ENCODE measurements at places on chromosomes 11 and 22.

DNA sequence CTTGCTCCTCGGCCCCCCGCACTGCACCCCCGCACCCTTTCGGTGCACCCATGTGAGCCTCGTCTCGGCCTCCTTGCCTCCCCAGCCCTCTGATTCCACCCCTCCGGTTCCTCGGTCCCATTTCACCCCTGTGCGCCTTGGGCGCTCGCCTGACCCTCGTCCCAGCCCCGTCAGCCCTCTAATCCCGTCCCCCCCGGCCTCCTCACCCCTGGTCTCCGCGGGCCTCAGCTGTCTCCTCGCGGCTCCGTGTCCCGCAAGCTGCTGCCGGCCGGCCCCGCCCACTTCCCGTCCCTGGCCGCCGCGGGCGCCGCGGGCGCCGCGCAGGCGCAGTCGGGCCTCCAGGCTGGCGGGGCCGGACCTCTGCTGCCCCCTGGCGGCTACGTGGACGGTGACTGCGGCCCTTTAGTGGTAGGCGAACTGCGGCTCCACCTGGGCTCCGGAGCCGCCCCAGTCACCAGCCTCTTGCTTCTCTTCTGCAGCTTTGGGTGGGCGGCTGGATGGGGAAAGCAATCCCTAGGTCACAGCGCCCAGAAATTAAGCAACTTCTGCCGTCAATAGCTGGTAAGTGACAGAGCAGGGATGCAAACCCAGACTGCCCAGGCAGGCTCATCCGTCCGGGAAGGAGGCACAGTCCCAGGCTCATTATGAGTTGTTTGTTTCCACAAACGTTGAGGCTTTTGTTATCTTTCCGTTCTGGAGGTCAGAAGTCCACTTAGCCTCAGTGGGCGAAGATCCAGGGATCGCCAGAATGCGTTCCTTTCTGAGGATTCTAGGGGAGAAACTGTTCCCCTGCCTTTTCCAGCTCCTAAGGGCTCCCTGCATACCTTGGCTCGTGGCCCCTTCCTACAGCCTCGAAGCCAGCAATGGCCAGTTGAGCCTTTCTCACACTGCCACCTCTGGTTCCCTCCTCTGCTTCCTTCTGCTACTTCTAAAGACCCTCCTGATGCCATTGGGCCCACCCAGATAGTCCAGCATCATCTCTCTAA lies at the start of gene PPM1F:
PPM1F (minus strand) TSS at position 263 of the 986 bp plus-strand sequence. CDS start 6,800 bp downstream, outside the sequence.
- DNase-seq = no peak

GRCh38 chr11:112024178-112024772 lies 933 bp upstream of the DLAT start:
- DNase-seq = no peak

DNA sequence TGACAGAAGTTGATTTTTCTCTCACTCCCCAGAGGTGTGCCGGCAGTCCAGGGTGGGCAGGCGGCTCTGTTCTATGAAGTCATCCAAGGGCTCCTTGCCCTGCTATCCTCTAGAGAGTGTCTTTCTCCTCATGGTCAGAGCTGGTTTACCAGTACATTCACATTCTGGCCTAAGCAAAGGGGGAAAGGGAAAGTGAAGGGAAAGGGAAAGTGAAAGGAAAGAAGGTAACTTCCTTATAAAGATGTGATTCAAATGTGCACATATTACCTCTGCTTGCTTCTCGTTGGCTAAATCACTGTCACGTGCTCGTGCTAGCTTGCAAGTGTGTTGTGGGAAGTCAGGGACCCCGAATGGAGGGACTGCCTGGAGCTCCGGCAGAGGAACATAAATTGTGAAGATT lies 2.9 kb upstream of the HTATIP2 start:
- DNase-seq = no peak

- no peak for DNase-seq
Observed at GRCh38 chr11:119493712-119494111, 70.7 kb upstream of the THY1 start.

DNA sequence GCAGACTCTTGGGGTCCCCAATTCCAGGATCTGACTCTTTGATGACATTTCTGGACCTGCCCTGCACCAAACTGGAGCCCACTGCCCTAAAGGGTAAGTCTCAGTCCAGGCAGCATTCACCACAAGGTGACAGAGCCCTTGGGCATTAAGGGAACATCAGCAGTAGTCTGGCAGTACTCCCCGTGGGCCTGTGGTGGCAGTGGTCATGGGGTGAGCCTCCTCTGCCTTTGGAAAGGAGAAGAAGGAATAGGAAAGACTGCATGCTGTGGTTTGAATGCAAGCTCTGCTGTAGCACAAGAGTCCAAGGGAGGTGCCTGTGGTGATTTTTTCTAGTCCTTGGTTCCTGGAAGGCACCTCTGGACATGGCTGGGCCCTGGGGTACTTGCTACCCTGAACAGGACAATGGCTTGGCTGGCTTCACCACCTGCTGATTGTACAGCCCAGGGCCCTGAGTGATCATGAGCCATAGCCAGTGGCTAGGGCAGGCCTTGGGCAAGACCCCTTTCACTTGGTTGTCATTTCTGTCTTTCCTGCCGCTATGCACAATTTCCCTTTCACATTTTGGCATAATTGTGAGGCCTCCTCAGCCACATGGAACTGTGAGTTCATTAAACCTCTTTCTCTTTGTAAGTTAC lies 160.7 kb upstream of the GRIA4 start:
- no peak for DNase-seq

- DNase-seq = no peak
Observed at GRCh38 chr11:17923217-17923616, 89.6 kb downstream of the SERGEF start.

- no peak for DNase-seq
Observed at GRCh38 chr11:9606809-9607510, 33.5 kb downstream of the WEE1 start.

DNA sequence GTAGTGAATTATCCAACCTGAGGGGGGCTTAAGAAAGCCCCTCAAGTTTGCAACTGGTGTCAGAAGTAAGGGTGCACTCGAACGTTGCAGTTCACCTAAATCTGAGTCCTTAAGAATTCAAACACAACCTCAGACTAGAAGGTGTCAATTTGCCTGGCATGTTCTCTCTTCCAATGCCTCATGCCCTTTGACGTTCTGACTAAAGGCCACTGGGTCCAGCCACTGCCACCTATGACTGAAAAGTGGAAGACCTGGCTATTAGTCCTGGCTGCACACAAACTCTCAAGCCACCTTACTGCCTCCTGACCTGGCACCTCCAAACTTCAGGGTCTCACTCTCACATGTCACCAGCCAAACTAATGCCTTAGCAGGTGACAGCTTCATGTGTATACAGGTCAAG lies 8.0 kb downstream of the APOL4 start:
- no peak for DNase-seq

- DNase-seq = no peak
Observed at GRCh38 chr11:94511932-94512781, at the start of gene C11orf97. Gene C11orf97 (plus strand): TSS chr11:94512461. CDS start chr11:94512529, 68 bp downstream.

GRCh38 chr11:15579287-15580001 lies 464.7 kb downstream of the INSC start:
- DNase-seq = no peak

DNA sequence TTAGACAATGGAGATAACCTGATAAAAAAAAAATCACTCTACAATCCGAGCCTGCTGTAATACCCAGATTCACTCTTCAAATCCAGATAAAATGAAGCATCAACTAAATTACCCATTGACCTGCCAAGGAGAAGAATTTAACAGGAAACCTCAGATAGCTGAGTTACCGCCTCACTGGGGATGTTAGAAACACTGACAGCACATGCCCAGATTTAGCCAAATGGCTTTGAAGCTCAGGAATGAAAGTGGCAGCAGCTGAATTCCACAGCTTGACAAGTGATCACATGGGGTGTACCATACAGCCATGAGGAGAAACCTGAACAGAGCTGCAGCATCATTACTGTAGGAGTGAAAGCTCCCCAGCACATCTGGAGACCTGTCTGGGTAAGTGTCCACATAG lies 807.6 kb downstream of the DLG2 start:
- DNase-seq = no peak

- DNase-seq = no peak
Observed at GRCh38 chr11:8863838-8864237, 47.2 kb upstream of the AKIP1 start.

- no peak for DNase-seq
Observed at GRCh38 chr11:87423161-87423560, 385.4 kb downstream of the TMEM135 start.

- DNase-seq = no peak
Observed at GRCh38 chr11:103397369-103397768, 288.1 kb downstream of the DYNC2H1 start.

- DNase-seq = no peak
Observed at GRCh38 chr22:36741204-36741793, 34.6 kb downstream of the IFT27 start.

DNA sequence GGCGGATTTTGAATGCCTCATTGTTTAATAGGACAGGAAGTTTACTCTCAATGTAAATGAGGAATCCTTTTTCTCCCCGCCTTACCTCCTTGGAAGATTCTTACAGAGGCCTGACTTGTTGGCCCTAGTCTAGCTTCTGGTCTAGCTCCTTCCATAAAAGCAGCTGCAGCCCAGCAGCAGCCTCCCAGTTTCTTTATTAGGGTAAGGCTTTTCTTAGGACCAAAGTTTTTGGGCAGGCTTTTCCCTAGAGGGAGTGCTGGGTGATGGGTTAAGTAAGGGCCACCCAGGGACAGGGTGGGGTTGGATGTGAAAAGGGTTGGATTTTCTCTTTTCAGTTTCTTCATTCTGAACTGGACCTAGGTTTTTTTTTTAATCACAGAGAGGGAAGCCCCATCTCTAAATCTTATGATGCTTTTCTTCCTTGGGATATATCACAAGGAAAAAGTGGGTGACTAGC lies 49.7 kb downstream of the LIF start:
- DNase-seq = no peak

DNA sequence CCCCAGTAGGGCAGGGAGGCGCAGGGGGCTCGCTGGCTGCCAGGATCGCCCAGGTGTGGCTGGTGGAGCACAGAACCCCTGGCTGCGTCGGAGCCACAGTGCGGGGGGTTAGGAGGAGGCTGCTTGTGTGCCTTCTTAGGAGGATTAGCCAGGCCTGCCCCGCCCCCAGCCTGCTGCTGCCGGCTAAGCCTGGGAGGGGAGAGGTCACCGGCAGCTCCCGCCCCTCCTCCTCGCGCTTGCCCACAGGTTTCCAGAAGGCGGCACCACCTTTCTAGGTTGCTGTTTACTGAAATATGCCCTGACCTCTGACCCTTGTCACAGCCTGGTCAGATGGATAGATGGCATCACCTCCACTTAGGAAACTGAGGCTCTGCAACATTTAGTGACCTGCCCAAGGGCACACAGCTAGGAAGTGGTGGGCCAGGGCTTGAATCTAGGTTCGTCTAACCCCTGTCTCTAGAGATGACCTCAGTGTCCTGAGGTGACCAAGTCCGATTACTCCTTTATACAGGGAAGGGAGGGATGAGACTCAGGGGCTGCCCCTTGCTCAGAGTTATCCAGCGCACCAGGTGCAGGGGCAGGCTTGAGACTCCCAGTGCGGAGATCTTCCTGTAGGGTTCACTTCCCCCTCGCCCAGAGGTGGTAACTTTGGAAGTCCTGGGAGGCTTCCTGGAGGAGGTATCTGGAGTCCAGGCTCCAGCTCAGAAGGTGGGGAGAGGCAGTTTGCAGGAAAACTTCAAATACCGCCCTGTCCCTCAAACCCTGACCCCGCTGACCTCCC lies 44.0 kb downstream of the MYO7A start:
- no peak for DNase-seq

All from non-pigmented ciliary epithelial cell (primary cell).